Calu3 (cell line): ENCODE measurements at places on chromosomes 2 and 18. TPM values are rescaled to one million over a fixed set of nuclear protein-coding genes. Genes with fewer than 3 reads are reported as not detected.

DNA sequence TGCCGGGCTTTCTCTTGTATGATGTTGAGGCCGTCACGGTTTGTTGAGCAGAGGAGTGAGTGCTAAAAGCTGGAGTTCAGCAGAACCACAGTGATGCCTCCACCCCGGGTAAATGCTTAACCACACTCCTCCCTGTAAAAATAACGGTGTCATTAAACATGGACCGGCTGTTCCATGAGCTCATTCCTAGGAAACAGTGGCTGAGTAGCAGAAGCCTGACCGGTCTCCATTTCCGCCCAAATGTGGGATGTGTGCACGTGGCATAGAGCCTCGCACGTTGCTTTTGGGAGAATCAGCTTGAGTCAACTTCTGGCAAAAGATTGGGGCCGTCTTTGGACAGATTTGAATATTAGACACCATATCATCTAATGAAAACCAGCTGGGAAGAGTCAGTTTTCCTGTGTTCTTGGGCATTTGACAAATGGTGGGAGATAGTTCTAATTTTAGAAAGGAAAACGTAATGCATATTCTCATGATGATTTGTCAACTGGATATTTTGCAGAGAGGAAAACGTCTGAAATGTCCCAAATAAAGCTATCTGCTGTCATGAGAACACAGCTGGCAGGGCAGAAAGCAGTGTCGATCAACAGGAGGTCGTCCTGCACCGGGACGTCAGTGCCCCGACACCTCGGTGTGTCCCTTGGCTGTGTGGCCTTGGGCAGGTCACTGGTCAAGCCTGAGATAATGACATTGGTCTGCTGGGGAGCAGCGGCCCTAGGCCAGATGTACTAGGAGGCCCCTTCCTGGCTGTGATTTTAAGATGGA is 42.4 kb downstream of the LRRFIP1 start:
- DNase-seq: no peak
- peaks cover 22% of the 10 kb centered on the region for H3K4me1 ChIP-seq
- H3K4me3 ChIP-seq: no peak overlapping the region
- peaks cover 10% of the 10 kb centered on the region for H3K36me3 ChIP-seq
- peaks cover 55% of the 10 kb centered on the region for H3K27me3 ChIP-seq

GAD1 gene
- total RNA-seq: 11.2 and 11.5 TPM in 2 replicates

FSHR gene
- total RNA-seq: not detected in 2 replicates

GRCh38 chr18:31274931-31275330 is 43.0 kb upstream of the DSG1 start:
- DNase-seq: peak; percentile 66
- peak overlapping the region; percentile 48 for H3K27ac ChIP-seq
- H3K36me3 ChIP-seq: no peaks in the 10 kb centered on the region
- peaks cover 18% of the 10 kb centered on the region for H3K4me1 ChIP-seq
- H3K4me3 ChIP-seq: peak overlapping the region; percentile 17

DNA sequence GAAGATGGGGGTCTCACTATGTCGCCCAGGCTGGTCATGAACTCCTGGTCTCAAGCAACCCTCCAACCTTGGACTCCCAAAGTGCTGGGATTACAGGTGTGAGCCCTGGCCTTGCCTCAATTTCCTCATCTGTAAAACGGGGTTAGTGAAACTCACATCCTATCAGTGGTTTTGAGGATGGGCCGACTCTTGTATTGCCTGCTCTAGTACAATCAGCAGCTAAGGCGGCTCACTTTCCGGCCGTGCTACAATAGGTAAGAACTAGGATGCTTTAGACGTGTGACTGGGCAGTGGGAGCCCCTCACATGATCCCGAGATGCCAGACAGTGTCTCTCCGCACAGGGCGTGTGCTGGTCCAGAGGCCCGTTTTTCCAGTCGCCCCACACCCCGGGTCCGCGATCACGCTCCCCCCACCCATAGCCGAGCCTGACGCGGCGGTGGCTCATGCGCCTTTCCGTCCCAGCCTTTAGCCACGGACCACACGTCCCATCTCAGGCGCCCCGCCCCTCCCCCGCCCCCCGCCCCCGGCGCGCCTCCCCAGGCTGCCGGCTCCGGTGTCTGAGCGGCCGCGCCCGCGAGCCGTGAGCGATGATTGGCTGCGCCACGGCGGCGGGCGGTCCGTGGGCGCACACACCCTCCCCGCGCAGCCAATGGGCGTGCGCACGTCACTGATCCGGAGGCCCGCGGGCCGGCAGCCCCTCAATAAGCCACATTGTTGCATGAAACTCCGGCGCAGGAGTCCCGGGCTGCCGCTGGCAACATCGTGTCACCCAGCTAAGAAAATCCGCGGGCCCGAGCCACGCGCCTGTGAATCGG is at the start of gene HK2:
Gene HK2 (plus strand): TSS at position 710 of the 816 bp plus-strand sequence. CDS start 454 bp downstream, outside the sequence.
- H3K36me3 ChIP-seq: peaks cover 44% of the 10 kb centered on the region
- H3K4me1 ChIP-seq: peaks cover 47% of the 10 kb centered on the region
- peak; percentile 89 for DNase-seq
- peak within 1 kb of the TSS; percentile 87 for H3K27ac ChIP-seq
- H3K4me3 ChIP-seq: peak within 1 kb of the TSS; percentile 84
- no peaks in the 10 kb centered on the region for H3K27me3 ChIP-seq

DNA sequence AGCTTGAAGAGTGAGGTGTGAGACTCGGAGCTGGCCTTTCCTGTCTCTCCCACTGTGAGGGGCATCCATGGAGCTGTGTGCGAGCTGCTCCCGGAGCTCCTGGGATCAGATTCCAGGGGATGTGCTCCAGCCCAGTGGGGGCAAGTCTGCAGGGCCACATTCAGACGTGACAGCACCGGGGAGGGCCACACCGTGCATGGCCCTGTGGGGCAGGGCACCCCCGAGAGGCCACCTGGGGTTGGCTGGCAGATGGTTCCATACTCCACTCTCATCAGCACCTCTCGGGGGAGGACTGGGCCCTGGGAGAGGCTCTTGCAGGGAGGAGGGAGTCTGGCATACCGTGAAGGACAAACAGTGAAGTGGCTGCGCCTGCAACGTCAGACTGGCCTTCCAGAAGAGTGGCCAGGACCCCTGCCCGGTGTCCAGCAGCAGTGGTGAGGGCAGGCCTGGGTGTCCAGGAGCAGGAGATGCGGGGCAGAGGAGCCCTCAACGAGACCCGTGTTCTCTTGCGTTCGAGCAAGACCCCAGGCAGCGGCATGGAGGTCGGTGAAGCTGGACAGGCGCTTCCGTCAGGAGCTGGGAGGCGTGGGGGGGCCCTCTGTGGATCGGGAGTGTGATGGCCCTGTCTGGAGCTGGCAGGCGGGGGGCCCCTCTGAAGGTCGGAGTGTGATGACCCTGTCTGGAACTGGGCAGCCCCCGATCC is 84.3 kb downstream of the ASB1 start:
- peaks cover 12% of the 10 kb centered on the region for H3K4me1 ChIP-seq
- H3K27ac ChIP-seq: no peak overlapping the region
- no peak overlapping the region for H3K4me3 ChIP-seq

KANSL3 gene
- 39.6 and 43.9 TPM in 2 replicates for total RNA-seq

GRCh38 chr2:74908748-74909444 is 49.5 kb upstream of the POLE4 start:
- peak; percentile 32 for DNase-seq
- peaks cover 8% of the 10 kb centered on the region for H3K36me3 ChIP-seq
- H3K27ac ChIP-seq: peak overlapping the region; percentile 55
- peaks cover 12% of the 10 kb centered on the region for H3K4me1 ChIP-seq
- no peaks in the 10 kb centered on the region for H3K27me3 ChIP-seq

DNAJC5G gene
- total RNA-seq: not detected in 2 replicates

LYG2 gene
- total RNA-seq: not detected in 2 replicates

BOK gene
- total RNA-seq: 30.1 and 35.0 TPM in 2 replicates

ARMC9 gene
- 12.8 and 13.6 TPM in 2 replicates for total RNA-seq

- H3K4me1 ChIP-seq: no peaks in the 10 kb centered on the region
- H3K27ac ChIP-seq: no peak overlapping the region
- no peaks in the 10 kb centered on the region for H3K27me3 ChIP-seq
- no peaks in the 10 kb centered on the region for H3K36me3 ChIP-seq
- DNase-seq: no peak
- no peak overlapping the region for H3K4me3 ChIP-seq
Measured at GRCh38 chr18:67072791-67073190, 443.7 kb downstream of the DSEL start.

GRCh38 chr2:186484062-186484735 is 1.9 kb upstream of the ZC3H15 start:
- H3K4me3 ChIP-seq: peak overlapping the region; percentile 99
- peaks cover 21% of the 10 kb centered on the region for H3K4me1 ChIP-seq
- peaks cover 31% of the 10 kb centered on the region for H3K36me3 ChIP-seq
- no peaks in the 10 kb centered on the region for H3K27me3 ChIP-seq

DNA sequence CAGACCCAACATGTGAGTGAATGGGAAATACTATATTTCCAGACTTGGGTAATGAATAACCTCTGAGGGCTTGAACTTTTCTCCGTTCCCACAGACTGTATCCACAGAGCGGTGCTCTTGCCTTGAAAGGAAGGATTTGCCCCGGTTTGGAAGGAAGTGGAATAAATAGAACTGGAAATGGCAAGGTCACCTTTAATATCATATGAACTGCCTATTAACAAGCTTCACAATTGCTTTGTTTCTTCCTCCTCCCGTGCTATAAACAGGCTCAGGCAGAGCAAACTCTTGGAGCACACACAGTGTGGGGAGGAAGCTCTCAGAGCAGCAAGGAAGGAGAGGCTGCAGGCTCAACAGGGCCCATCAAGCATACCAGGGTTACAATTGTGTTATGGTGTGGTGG is 28.5 kb upstream of the DARS1 start:
- H3K4me1 ChIP-seq: peaks cover 19% of the 10 kb centered on the region
- no peaks in the 10 kb centered on the region for H3K36me3 ChIP-seq
- no peak overlapping the region for H3K4me3 ChIP-seq

GRCh38 chr2:234479465-234479864 is 17.4 kb downstream of the ARL4C start:
- no peak overlapping the region for H3K27ac ChIP-seq
- no peak overlapping the region for H3K4me3 ChIP-seq
- H3K4me1 ChIP-seq: no peaks in the 10 kb centered on the region
- DNase-seq: no peak
- H3K27me3 ChIP-seq: no peaks in the 10 kb centered on the region
- H3K36me3 ChIP-seq: no peaks in the 10 kb centered on the region

DNA sequence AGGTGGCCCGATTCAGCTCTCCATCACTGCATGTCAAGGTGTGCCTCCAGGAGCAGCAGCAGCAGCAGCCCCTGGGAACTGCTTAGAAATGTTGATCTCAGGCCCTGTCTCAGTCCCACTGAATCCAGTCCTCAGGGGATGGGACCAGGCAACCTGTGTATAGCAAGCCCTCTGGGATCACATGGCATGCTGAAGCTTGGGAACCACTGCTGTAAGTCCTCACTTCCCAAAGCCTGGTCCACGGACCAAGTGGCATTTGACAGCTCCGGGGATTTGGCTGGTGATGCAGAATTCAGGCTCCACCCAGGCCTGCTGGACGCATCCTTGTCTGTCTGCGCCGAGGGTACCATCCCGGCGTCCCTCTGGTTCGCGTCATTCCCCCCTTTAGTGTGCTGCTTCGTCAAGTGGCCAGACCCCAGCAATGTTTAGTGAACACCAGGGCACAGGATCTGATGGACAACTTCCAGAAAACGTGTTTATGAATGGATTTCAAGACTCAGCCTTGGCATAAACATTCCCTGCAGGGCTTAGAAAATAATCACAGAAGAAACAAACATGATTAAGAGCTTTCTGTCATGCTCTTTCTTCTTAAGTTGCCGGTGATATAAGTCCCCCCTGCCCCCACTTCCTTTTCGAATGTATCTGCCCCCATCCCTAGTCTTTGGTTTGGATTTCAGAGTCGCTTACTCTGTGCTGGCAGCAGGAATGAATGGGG is 234.0 kb downstream of the GBX2 start:
- no peak for DNase-seq
- H3K36me3 ChIP-seq: peaks cover 8% of the 10 kb centered on the region
- H3K4me3 ChIP-seq: no peak overlapping the region
- no peaks in the 10 kb centered on the region for H3K27me3 ChIP-seq
- no peaks in the 10 kb centered on the region for H3K4me1 ChIP-seq

UGT1A3 gene
- 5.9 and 6.0 TPM in 2 replicates for total RNA-seq

DNA sequence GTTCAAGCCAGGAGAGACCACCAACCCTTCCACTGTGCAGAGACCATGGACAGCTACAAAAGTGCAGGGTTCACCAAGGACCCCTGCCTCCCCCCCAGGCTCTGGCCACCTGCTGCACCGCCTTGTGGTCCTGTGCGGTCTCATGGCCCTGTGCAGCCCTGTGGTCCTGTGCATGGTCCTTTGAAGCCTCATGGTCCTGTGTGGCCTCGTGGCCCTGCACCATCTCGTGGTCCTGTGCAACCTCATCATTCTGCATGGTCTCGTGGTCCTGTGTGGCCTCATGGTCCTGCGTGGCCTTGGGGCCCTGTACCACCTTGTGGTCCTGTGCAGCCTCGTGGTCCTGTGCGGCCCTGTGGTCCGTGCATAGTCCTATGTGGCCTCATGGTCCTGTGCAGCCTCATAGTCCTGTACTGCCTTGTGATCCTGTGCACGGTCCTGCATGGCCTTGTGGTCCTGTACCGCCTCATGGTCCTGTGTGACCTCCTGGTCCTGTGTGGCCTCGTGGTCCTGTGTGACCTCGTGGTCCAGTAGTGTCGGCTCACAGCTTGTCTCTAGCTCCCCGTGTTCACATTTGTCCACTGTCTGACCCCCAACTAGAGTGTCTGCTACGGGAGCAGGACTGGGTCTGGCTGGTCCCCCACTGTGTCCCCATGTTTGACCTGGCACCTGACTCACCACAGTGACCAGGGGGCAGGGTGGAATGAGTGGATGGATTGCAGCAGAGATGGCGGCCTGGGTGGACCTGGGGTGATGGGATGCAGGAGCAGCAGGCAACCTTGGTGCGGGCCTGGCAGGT is 20.0 kb upstream of the OTOS start:
- H3K36me3 ChIP-seq: peaks cover 4% of the 10 kb centered on the region
- peaks cover 68% of the 10 kb centered on the region for H3K27me3 ChIP-seq
- H3K4me3 ChIP-seq: no peak overlapping the region
- H3K27ac ChIP-seq: no peak overlapping the region
- H3K4me1 ChIP-seq: no peaks in the 10 kb centered on the region
- DNase-seq: no peak

LYPD6 gene
- total RNA-seq: 3.4 and 3.9 TPM in 2 replicates

SERPINB12 gene
- total RNA-seq: not detected in 2 replicates

ROCK1 gene
- total RNA-seq: 50.9 and 51.9 TPM in 2 replicates

GKN2 gene
- total RNA-seq: not detected in 2 replicates

OSBPL1A gene
- total RNA-seq: 26.0 and 34.8 TPM in 2 replicates

- peaks cover 3% of the 10 kb centered on the region for H3K27me3 ChIP-seq
- no peak overlapping the region for H3K27ac ChIP-seq
- no peaks in the 10 kb centered on the region for H3K36me3 ChIP-seq
- no peaks in the 10 kb centered on the region for H3K4me1 ChIP-seq
Measured at GRCh38 chr2:129877289-129877741, 102.2 kb upstream of the RAB6C start.

GRCh38 chr2:109331896-109332848 is 203.2 kb downstream of the SH3RF3 start:
- H3K27me3 ChIP-seq: peaks cover 94% of the 10 kb centered on the region
- no peak for DNase-seq
- H3K4me3 ChIP-seq: no peak overlapping the region
- H3K36me3 ChIP-seq: no peaks in the 10 kb centered on the region
- H3K4me1 ChIP-seq: no peaks in the 10 kb centered on the region

RGPD4 gene
- total RNA-seq: not detected in 2 replicates

GRCh38 chr2:170362313-170362870 is 184.4 kb downstream of the MYO3B start:
- no peak overlapping the region for H3K27ac ChIP-seq
- peaks cover 10% of the 10 kb centered on the region for H3K4me1 ChIP-seq
- H3K36me3 ChIP-seq: no peaks in the 10 kb centered on the region
- H3K27me3 ChIP-seq: peaks cover 28% of the 10 kb centered on the region

GRCh38 chr2:27870724-27871123 is 19.5 kb downstream of the RBKS start:
- H3K4me3 ChIP-seq: no peak overlapping the region
- no peak overlapping the region for H3K27ac ChIP-seq
- H3K4me1 ChIP-seq: peaks cover 27% of the 10 kb centered on the region
- no peaks in the 10 kb centered on the region for H3K27me3 ChIP-seq
- no peak for DNase-seq

SPDYA gene
- 1.2 and 2.0 TPM in 2 replicates for total RNA-seq

- H3K4me3 ChIP-seq: no peak overlapping the region
- H3K36me3 ChIP-seq: peaks cover 9% of the 10 kb centered on the region
- H3K27ac ChIP-seq: no peak overlapping the region
- peaks cover 28% of the 10 kb centered on the region for H3K4me1 ChIP-seq
- no peak for DNase-seq
Measured at GRCh38 chr2:20107776-20108175, 56.3 kb upstream of the LAPTM4A start.

SRBD1 gene
- 10.7 and 14.4 TPM in 2 replicates for total RNA-seq
